ENCODE measurements at places on chromosomes 2 and 18.

DNA sequence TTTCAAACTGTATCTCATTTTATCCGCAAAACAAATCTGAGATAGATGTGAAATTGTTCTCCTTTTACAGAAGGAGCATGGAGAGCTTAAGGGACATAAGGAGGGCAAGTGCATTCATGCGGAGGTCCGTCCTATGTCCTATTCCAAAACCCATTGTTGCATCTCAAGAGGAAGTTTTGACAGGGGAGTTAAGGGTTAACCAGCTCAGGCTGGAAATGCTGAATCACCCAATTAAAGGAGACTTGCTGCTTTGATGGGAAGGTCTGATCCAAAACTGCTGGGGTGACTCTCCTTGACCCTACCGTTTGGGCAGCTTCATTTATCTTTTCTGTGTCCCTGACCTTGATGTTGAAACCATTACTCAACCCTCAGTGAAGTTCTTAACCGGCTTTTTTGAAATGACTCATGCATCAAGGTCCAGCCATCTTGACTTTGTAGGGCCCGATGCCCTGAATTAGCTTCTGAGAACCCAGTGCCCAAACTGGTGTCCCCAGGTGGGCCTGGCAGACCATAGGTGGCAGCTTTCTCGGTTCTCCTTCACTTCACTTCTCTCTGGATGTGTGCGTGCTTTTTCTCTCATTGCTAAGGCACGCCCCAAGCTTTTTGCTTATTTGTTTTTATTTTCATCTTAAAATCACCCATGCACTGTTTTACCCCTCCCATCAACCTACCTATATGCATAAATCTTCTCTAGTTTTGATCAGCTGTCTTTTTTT is 15.9 kb upstream of the TXNDC2 start:
- no peak for DNase-seq

GRCh38 chr18:987325-988186 is 82.9 kb downstream of the ADCYAP1 start:
- no peak for DNase-seq

- DNase-seq, result no peak
These were observed 80.9 kb upstream of the BCL2L11 start for GRCh38 chr2:111039628-111040383.

GRCh38 chr2:200258881-200259576 is 47.5 kb upstream of the SPATS2L start:
- DNase-seq, result no peak

- peak; percentile 81 for DNase-seq
These were observed 619 bp upstream of the FAM168B start for GRCh38 chr2:131093696-131094462.

DNA sequence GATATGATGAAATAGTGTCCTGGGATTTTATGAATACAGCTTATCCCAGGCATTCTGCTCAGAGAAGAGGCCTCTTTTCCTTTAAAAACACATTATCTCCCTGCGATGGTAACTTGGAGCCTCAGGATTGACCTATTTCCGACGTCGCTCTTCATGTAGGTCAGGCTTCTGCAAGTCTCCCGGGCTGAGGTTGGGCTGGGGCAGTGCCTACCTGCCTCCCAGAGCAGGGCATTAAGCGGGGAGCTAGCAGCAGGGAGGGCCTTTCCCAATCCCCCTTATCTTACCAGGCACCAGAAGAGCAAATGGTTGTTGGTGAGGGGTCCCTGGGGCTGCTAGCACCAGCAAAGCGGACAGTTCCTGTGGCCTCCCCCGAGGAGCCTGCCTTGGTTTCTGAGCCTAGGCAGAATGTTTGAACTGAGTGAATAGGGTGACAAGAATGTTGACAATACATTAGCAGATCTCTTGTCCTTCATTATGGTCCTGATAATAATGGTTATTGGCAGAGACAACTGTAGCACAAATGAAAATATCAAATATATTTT is 60.2 kb downstream of the TRPM8 start:
- DNase-seq, result no peak

- DNase-seq, result no peak
These were observed 495.5 kb upstream of the MYT1L start for GRCh38 chr2:2826621-2827020.

DNA sequence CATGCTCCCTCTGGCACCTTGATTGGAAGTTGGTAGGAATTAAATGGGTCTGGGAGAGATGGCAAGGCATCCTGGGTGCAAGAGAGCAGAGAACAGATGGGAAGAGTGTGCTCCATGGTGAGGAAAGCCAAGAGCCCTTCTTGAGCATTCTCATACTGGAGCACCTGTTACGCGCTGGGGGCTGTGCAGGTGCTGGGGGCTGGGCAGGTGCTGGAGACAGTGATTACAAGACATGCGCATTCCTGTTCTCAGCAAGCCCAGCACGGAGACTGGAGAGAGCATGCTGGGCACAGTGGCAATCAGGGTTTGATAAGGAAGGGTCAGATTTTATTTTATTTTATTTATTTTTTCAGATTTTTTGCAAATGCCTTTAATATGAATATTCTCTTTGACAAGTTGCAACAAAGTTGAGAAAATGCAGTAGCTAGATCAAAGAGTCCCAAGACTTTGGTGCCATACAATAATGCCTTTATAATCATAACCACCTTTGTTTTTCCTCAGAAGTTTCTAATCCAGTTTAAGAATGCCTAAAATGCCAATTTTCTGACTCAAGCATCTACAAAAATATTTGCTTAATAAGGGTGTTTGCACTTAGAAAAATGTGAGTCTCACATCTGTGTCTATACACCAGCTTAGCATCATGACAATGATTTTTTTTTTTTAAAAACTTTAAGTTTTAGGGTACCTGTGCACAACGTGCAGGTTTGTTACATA is 193.3 kb downstream of the RNF152 start:
- no peak for DNase-seq

DNA sequence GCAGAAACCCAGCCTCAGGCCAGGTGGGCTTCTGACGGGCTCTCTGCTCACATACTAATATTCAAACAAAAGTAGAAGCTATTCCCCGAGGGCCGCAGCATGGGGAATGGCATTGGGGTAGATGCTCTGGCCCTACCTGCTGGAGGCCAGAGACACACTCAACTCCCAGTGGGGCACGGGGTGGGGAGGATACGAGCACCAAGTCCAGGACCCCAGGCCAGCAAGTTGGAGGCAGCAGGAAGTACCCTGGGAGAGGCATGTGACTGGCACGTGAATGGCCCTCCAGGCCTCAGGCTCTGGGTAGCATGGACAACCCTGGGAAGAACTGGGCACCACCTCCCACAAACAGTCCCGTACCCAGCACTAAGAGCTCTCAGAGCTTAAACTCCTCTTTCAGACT is 3.8 kb downstream of the DNMT3A start:
- no peak for DNase-seq

GRCh38 chr2:74834792-74835755 is 1.1 kb downstream of the HK2 start:
- DNase-seq, result peak; percentile 87

DNA sequence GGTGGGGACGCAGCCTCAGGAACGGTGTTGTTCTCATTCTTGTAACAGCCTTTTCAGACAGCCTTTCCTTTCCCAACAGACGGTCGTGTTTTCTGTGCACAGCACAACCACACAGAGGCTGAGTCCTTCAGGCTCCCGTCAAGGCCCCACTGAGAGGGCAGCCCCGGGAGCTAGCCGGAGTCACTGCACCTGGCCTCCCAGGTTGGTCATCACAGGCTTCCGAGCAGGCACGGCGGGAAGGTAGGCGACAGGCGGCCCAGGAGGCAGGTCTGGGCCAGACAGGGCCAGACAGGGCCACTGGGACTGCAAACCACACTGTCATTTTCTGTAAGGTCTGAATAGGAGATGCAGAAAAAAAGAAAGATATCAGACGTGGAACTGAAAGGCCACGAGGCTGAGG is 570.8 kb downstream of the GALR1 start:
- DNase-seq, result no peak

DNA sequence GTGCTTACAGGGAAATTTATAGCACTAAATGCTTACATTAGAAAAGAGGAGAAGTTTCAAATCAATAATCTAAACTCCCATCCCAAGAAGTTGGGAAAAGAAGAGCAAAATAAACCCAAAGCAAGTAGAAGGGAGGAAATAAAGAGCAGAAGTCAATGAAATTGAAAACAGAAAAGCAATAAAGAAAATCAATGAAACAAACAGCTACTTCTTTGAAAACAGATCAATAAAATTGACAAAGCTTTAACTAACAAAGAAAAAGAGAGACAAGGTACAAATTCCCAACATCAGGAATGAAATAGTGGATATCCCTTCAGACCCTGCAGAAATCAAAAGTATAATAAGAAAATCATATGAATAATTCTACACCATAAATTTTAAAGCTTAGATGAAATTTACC is 25.5 kb upstream of the ONECUT2 start:
- DNase-seq, result no peak

DNA sequence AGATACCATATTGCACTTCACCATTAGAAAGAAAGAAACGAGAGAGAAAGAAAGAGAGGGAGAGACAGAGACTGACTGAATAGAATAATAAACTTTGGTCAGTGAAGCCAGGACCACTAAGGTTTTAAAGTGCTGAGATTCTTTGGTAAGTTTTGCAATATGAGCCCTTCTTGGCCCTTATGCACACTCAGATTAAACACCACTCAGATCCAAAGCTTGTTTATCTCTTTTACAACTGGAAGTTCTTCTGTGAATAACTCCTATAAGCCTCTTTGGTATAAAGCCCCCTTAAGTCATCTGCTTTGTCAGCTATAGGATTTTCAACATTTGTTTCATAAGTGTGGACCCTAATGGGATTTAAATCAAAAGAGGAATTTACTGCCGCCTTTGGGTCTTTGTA is 40.8 kb downstream of the PID1 start:
- no peak for DNase-seq

GRCh38 chr2:30509716-30510115 is 62.7 kb downstream of the LCLAT1 start:
- DNase-seq, result no peak

DNA sequence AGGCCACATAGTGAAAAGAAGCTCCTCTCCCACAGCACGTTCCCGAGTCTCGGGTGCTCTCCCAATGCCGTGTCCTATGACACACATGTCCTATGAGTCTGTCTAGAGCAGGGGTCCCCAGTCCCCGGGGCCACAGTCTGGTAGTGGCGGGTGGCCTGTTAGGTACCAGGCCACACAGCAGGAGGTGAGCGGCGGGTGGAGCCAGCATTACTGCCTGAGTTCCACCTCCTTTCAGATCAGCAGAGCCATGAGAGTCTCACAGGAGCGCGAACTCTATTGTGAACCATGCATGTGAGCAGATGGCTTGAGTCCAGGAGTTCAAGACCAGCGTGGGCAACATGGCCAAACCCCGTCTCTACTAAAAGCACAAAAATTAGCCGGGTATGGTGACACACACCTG is 112.6 kb downstream of the ZBTB7C start:
- no peak for DNase-seq

DNA sequence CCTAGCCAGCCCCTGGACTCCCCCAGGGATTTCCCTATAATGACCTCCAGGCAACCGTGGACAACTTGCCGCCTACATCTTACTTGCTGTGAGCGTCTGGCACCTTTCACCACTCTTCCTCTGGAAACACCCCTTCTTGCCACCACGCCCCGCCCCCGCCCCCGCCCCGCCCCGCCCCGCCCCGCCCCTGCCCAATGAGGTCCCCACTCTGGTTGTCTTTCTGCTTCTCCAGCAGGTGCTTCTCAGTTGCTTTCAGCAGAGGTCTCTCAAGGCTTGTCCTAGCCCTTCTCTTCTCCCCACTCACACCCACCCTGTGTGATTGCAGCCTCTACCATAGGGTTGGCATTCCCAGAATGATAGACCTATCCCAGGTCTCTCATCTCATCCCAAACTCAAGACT is 214.5 kb downstream of the EN1 start:
- DNase-seq, result no peak

DNA sequence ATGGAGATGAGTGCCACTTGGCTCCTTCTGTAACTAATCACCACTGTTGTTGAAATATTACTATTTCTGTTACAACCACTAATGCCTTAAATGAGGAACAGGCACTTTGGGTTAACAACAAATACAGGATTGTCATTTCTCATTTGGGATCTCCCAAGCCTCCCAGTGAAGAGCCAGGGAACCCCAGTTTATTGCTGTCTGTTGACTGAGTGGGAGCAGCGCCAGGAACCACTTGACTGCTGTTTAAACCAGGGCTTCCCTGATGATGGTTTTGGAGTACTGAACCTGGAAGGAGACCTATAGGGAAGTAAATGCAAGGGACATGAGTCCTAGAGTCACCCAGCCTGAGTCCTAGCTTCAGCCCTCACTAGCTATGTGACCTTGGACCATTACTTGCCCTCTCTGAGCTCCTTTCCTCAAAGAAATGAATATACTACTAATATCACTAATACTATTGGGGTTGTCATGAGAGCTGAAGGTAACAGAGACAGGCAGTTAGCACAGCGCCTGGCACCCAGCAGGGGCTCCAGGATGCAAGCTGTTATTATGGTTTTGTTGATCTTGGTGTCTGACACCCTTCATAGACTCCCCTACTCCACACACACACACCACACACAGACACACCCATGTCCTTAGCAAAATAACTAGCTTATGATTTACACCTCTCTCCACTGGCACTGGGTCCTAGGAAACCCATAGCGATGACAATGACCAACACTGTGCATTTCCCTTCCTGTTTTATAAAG is 104.2 kb upstream of the FZD7 start:
- DNase-seq, result no peak

- DNase-seq, result no peak
These were observed 172.0 kb upstream of the NRP2 start for GRCh38 chr2:205510345-205510744.

- no peak for DNase-seq
These were observed 60.7 kb upstream of the ZEB2 start for GRCh38 chr2:144580521-144581161.

GRCh38 chr2:64731746-64732145 is 78.0 kb upstream of the SERTAD2 start:
- no peak for DNase-seq

GRCh38 chr2:172674968-172675303 is 60.7 kb upstream of the RAPGEF4 start:
- DNase-seq, result no peak

DNA sequence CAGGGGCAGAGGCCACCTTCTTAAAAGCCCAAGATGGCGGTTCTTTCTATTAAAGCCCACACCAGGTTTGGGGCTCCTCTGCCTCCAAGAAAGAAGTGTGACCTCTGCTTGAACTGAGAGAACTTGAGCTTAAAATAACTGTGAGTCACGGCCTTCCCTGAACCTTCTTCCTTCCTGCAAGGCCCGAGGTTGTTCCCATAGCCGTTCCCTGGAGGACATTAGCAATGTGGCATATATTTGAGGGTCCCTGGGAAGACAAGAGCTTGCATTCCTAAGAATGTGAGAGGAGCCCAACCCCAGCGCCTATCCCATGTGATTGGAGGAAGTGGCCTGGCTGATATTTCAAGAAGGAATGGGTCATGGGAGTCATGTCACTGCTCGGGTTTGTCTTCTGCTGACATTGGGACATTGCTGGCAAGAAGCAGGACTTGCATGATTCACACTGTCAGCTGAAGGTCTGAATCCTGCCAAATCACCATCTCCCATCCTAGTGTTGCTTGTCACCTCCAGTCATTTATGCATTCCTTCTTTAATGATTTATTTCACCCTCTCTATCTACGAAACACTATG is 168.1 kb downstream of the TRIB2 start:
- DNase-seq, result no peak

Data from RPMI8226 (cell line).